ENCODE measurements at places on chromosomes 1 and 21.

DNA sequence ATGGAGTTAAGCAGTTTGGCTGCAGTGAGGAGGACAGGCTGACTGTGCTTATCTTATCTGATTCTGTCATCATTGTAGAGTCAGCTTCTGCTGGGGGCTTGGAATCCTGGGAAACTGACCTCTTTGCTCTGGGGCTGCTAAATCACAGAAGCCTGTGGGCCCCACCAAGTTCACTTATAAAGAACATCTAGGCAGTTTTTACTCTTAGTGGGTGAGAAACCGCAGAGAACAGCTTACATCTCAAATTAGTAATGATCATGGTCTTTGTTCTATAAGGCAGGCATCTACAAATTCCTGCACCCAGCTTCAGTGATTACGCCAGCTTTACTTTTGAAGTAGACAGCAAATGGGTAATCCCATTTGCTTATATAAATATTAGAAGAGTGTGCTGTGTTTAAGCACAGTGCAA is 75.7 kb downstream of the ZC3H11B start:
- DNase-seq: no peak

- no peak for DNase-seq
Observed at GRCh38 chr1:92953491-92953890, 7.8 kb downstream of the DIPK1A start.

DNA sequence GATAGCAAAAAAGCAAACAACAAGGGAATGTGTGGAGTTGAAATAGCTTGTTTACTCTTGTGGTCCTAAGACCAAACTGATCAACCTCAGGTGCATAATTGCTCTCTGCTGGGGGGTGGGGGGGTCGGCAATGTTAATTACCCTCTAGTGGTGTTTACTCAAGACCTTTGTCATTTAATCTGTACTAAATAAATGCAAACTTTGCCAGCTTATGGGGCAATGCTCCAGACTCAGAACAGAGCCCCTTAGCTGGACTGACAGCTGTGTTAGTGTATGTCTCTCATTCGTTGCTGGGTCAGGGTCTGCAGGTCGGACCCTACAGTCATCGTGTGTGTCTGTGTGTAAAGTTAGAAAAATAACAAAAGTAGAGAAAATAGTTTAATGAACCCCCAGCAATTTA is 7.2 kb upstream of the SLC44A3 start:
- DNase-seq: no peak

- DNase-seq: no peak
Observed at GRCh38 chr1:164613176-164613575, 54.2 kb downstream of the PBX1 start.

- DNase-seq: no peak
Observed at GRCh38 chr1:81671038-81671437, 129.7 kb upstream of the ADGRL2 start.

Data from activated CD8-positive, alpha-beta memory T cell treated with anti-CD3 and anti-CD28 coated beads for 48 hours (primary cell).